ENCODE measurements at places on chromosomes 7 and 10.

DNA sequence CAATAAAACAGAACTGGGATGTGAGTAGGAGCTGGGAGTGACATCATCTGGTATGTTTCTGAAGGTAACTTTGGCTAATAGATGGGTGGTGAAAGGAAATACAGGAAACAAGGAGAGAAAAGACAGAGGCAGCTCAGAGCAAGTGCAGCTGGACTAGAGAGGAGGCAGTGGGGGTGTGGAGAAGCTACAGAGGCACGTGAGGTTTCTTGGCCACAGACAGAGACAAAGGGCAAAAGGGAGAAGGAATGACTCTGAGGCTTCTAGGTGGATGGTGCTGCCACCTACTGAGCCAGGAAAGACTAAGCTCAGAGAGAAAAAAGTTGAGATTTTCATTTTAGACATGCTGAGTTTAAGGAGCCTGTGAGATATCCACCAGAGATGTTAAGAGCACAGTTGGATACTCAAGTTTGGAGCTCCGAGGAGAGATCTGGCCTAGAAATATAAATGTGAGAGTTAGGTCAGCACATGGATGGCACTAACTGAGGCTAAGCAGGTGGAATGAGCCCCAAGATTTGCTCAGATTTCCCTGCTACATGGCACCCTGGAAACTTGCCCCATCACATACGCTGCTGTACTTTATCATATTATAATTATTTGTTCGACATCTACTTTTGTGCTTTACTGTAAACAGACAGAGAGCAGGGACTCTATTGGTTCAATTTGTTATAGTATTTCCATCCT is 293.0 kb upstream of the IMMP2L start:
- no peak for DNase-seq

DNA sequence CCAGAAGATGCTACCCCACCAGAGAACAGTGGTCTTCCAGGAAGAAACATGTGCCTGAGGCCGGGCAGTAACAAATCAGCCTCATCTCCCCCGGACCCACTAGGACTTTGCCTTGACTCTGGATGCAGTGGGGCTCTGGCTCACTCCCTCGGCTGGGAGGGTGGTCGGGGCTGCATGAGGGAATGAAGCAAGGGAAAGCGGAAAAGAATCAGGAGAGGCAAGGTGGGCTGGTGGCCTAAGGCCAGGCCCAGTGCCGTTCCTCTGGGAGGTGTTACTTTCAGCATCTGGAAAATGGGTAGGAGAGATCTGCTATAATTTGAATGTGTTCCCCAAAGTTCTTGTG is 51.8 kb downstream of the CLEC2L start:
- no peak for DNase-seq

- DNase-seq = no peak
Measured at GRCh38 chr7:1352656-1353271, 106.5 kb downstream of the MICALL2 start.

DNA sequence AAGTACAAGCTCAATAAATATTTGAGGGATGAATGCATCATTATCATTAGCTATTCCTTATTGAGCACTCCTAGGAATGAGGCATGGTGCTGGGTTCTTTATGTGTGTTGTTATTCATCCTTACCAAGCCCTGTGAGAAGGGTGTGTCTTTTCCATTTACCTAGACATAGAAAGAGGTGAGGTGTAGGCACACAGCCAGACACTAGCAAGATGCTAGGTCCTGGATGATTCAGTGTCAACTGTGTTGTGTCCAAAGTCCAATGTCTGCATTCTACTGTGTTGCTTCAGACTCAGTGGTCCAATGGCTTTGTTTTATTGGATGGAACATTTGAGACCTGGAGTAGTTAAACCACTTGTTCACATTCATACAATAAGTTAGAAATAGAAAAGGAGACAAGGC is 605.5 kb downstream of the LRMDA start:
- DNase-seq = no peak

DNA sequence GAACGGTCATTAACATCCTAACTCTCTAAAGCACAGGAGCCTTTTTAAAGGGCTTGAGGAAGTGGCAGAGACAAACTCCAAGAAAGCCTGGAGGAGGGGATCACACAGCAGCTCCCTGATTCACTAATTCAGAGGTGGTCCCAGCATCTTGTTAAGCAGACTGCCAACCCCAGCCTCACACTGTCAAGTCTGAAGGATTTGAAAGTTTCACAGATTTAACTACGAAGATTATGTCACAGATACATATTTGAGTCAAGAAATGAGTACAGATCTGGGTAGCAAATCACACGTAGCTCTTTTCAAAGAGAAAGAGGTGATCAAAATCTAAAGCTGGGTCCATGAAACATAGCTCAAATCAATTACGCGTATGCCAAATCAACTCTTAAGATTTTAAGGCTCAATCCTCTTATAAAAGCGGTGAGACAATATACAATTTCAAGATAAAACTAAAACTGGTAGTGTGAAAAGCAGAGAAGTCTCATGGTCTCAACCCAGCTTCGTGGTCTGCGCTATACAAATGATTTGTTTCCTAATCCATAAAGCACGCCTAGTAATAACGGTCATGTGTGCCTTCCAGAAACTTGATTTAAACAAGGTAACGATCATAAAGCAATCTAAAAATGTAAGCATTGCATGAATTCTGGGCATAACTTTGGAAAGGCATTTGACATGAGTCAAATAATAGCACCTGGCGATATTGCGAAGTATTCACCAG is 229.9 kb upstream of the MKLN1 start:
- no peak for DNase-seq

DNA sequence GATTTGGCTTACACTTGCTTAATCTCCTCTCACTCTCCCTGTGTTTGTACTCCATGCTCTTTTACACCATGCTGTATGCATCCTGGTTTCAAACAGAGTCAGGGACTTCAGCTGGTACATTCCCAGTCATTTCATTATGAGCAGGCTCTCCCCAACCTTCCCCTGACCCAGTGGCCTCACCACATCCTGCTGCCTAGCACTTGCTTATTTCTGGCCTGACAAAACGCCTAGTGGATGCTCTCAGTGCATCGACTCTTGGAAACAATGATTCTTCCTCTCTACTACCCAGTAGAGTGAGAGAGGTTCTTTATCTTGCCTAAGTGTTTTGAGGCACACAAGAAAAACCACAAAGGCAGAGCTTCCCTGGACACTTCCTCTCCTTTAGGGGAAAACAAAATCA is 63.4 kb downstream of the CAV1 start:
- DNase-seq = no peak

DNA sequence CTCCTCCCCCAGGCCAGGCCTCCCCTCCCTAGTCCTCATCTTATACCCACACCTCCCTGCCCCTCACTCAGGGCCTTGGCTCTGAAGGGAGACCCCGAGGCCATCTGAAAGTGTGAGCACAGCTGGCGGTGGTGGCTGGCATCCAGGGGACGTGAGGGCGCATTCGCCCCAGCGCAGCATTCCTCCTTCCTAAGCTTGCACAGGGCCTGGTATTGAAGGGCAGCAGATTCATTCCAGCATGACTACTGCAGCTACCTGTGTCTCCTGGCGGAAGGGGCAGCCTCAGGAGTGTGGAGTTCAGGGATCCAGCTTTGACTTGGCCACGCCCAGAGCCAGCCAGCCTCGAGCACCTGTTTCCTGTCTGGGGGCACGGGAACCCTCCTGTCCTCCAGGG is 72.6 kb downstream of the PARP12 start:
- no peak for DNase-seq

- no peak for DNase-seq
Measured at GRCh38 chr7:1669954-1670893, at the start of gene ELFN1. TSS of gene ELFN1 (plus strand) at chr7:1670277. CDS start at chr7:1744597, 74,320 bp downstream.

- no peak for DNase-seq
Measured at GRCh38 chr7:91512958-91513357, 248.7 kb downstream of the FZD1 start.

- DNase-seq = no peak
Measured at GRCh38 chr7:82441669-82442478, 1.7 kb downstream of the CACNA2D1 start.

Data from cerebellar nuclear complex (tissue), 1 donor.